Caki2 (cell line): ENCODE measurements at places on chromosomes 12 and 14. TPM values are rescaled to one million over a fixed set of nuclear protein-coding genes. Genes with fewer than 3 reads are reported as not detected.

DNA sequence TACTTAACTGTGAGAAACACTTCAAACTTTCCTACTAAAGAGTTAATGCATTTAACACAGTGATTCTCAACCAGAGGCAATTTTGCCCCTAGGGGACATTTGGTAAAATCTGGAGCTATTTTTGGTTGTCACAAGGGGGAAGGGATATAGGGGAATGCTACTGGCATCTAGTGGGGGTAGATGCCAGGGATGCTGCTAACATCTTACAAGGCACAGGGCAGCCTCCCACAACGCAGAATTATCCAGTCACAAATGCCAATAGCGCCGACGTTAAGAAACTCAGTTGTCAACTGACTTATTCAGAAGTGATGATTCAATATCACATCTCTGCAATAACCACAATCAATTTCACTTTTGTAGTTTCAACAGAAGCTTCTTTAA, 2.0 kb downstream of the EEA1 start:
- DNase-seq: no peak

DNA sequence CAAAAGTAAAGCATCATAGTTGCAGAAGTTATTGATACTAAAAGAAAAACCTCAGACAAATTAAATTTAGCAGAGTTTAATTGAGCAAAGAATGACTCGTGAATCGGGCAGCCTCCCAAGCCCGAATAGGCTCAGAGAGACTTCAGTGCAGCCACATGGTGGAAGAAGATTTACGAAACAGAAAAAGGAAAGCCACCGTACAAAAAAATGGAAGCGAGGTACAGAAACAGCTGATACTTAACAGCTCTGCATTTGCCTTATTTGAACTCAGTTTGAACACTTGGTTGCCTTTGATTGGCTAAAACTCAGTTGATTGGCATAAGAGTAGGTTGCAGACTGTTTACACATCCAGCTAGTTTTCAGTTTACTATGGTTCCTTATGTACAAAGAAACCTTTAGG, 12.9 kb downstream of the TTC9 start:
- no peak for DNase-seq

DNA sequence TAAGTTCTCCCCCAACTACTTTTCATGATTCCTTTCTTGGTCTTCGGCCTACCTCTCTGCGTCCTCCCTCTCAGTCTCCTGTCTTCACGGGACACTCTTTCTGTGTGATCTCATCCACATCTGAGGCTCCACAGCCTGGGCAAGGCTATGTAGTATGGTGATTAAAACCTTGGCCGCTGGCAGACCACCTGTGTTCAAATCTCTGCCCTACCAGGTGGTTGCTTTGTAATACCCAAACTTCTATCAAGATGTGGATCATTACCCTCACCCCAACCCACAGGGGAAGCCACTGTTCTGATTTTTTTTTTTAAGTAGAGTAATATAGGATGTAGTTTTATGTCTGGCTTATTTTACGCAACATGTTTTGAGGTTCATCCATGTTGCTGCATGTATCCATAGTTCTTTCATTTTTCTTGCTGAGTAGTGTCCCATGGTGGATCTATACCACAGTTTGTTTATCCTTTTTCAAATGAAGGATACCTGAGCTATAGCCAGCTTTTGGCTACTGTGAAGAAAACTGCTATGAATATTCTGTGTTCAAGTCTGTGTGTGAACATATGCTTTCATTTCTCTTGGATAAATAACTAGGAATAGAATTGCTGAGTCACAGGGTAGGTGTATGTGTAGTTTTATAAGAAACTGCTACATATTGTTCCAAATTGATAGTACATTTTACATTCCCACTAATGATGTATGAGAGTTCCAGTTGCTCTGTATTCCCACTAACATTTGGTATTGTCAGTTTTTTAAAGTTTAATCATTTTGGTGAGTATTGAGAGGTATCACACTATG, 8.3 kb upstream of the STAT6 start:
- DNase-seq: no peak

DNA sequence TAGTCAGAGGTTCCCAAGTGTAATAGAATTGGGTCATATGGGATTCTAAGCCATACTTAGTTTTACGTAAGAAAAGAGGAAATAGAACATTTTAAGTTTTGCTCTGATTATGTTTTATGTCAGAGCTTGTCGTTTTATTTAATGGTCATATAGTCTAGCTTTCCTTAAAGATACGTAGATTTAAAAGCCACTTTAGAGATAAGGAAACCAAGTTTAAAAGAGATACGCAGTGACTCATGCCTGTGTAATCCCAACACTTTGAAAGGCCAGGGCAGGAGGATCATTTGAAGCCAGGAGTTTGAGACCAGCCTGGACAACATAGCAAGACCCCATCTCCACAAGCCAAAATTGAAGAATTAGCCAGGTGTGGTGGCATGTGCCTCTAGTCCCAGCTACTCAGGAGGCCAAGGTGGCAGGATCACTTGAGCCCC, 19.5 kb downstream of the MAPK1IP1L start:
- no peak for DNase-seq

GRCh38 chr12:31965090-31965489, 5.9 kb downstream of the RESF1 start:
- DNase-seq: peak; percentile 7

DNA sequence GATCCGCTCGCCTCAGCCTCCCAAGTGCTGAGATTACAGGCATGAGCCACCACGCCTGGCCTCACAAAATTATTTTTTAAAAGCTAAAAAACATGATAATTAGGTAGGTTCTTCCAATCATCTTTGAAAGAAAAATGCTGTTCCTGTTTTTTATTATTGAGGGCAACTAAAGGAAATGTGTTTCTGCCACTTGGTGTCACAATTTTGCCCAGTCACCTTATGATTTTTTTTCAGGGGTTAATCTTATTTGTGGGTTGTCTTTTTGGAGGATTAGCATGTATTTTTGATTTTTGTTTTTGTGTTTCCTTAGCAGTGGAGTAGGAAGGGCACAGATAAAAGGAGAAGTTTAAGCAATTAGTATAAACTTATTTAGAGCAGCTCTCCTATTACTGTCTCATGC, 79.8 kb downstream of the PRORP start:
- DNase-seq: no peak

DNA sequence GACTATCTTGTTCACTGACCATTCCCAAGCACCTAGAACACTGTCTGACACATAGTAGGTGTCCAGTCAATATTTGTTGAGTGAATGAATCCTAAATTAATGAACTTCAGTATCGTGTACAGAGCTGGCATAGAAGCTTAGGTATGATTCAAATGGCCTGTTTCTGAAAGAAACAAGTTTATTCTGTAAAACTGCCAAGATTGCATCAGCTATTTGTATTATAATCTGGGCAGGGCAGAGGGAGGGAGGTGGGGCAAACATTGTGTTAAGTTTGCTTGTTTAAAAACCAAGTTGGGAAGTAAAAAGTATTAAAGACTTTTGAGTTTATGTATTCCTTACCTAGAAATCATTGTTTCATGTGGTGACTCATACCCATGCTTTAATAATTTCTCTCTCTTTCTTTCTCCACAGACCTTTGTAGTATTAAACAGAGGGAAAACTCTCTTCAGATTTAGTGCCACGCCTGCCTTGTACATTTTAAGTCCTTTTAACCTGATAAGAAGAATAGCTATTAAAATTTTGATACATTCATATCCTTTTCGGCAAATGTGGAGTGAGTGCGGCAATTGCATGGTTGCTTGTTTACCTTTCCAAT, 92.8 kb downstream of the SCN8A start:
- peak; percentile 49 for DNase-seq

GRCh38 chr12:6199531-6200255, 507 bp upstream of the CD9 start:
- no peak for DNase-seq

Gene GZMB
- not detected in 2 replicates for total RNA-seq

Gene COCH
- total RNA-seq: 2.2 and 2.7 TPM in 2 replicates

Gene MYL6
- 3,263 and 3,510 TPM in 2 replicates for total RNA-seq

Gene KRT83
- total RNA-seq: not detected in 2 replicates

Gene PPP2R5C
- total RNA-seq: 63.8 and 73.8 TPM in 2 replicates

Gene CLEC14A
- total RNA-seq: not detected in 2 replicates

Gene LRRC43
- not detected in 2 replicates for total RNA-seq

Gene INSM2
- not detected in 2 replicates for total RNA-seq
